ENCODE measurements at places on chromosomes 1 and 21.
A peak's percentile ranks its signal among the peaks of the same experiment; 100 is the strongest.

GRCh38 chr1:72006092-72006491, 276.2 kb downstream of the NEGR1 start:
- no peak for DNase-seq

- peak; percentile 19 for DNase-seq
Measured at GRCh38 chr1:28668956-28669723, 556 bp downstream of the GMEB1 start.

- DNase-seq: no peak
Measured at GRCh38 chr21:38752051-38752505, 53.7 kb upstream of the ETS2 start.

- no peak for DNase-seq
Measured at GRCh38 chr1:234877761-234878160, 250.9 kb downstream of the TOMM20 start.

DNA sequence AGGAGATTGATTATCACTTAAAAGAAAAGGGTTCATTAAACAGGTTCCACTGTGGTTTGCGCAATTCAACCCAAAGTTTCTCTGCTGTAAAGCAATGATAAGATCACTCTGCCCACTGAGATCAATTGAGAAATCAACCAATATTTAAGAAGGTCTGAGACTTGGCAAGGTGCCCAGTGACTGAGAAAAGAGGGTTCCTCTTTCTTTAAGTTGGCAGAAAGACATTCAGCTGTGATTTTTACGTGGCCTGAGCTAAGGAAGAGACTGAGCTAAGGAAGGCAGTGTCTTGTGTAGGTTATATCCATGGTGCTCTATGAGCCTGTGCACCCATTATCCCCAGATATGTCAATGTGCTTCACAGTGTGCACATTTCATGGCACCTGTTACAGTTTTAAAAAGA, 344.1 kb downstream of the DISC1 start:
- DNase-seq: no peak

GRCh38 chr1:1090424-1091343, 16.6 kb upstream of the RNF223 start:
- no peak for DNase-seq
